Activated T-cell treated with anti-CD3 and anti-CD28 coated beads, Interleukin-2, amount 50 U/mL, for 24 hours (primary cell): ENCODE measurements at places on chromosomes 12 and 14.

DNA sequence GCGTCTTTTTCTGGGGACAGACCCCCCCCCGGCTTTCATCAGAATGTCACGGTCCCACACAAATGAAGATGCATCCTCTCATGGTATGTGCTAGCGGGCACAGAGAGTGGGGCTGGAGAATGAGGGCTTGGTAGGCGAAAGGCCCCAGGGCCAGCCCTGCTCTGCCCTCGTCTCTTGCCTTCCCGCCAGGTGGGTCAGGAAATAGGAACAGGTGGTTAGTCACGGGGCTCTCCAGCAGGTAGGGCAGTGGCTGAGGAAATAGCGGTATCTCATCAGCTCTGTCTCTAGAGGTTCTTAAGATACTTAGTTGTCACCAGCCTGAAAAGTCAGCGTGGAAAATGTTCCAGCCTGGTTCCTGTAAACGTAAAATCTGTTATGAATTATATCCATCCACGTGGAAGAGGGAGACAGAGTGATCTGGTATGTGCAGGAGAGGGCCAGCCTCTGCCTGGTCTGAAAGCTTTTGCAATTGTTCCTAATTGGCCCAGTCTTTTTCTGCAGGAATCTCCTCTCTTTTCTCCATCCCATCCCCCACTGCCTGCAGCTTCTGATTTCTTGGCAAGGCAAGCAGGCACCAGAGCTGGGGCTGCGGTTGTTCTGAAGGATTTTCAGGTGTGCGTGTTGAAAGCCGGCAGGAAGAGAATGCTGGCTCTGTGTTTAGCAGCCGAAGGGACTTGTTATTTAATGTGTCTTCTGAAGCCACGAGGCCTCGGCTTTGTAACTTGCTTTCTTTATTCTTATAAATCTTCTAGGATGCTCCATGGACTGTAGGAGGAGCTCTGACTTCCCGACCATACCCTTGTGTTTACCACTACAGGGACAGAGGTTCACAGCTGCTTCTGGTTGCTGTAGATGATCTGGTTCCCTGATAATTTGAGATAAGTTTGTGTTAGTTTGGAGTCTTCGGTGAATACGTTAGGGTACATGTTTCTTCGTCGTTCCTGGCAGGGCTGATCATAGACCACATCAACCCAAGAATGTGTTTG lies 131.1 kb downstream of the CACNA1C start:
- no peak for DNase-seq

- DNase-seq = peak; percentile 88
These were observed 21.4 kb upstream of the VSX2 start for GRCh38 chr14:74217672-74218448.

DNA sequence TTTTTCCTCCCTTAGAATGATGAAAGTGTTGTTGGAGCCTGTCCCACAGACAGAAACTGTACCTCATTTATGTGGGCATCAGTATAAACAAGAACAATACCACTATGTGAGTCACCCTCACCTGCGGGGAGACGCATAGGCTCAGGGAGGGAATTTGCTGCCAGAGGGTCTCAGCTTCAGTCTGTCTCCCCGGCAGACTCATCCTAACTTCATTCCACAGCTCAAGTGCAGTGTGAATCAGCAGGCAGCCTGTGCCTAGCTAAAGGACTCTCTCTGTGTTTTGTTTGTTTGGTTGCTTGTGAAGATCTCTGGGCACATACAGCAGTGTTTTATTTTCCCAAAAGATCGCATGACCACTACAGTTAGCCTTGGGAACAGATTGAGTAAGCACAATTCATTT lies 98.9 kb downstream of the PRKCH start:
- no peak for DNase-seq

DNA sequence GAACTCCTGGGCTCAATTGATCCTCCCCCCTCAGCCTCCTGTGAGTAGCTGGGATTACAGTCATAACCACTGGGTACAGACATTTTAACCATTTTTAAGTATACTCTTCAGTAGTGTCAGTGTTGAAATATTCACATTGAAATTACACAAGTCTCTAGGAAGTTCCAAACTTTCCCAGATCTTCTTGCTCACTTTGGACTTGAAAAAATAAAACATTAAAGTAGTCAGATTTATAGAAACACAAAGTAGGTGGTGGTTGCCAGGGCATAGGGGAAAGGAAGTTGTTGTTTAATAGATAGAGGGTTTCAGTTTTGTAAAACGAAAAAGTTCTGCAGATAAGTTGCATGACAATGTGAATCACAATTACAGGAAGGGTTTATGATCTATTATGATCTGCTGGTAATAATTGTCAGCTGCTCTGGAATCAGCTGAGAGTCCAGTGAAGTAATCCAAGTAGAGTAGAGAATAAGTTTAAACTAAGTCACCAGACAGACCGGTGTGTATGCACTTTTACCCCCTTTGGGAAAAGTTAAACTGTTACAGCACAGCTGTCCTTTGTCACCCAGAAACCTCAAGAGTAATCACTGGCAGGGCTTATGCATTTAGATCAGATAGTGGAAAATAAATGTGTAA lies 27.4 kb downstream of the PCNX1 start:
- DNase-seq = no peak

GRCh38 chr12:66188584-66189485 lies at the start of gene IRAK3:
IRAK3 (plus strand) TSS chr12:66189214; CDS start chr12:66189300, 86 bp downstream.
- DNase-seq = peak; percentile 62

GRCh38 chr14:78029601-78030372 lies 140.4 kb upstream of the NRXN3 start:
- no peak for DNase-seq

DNA sequence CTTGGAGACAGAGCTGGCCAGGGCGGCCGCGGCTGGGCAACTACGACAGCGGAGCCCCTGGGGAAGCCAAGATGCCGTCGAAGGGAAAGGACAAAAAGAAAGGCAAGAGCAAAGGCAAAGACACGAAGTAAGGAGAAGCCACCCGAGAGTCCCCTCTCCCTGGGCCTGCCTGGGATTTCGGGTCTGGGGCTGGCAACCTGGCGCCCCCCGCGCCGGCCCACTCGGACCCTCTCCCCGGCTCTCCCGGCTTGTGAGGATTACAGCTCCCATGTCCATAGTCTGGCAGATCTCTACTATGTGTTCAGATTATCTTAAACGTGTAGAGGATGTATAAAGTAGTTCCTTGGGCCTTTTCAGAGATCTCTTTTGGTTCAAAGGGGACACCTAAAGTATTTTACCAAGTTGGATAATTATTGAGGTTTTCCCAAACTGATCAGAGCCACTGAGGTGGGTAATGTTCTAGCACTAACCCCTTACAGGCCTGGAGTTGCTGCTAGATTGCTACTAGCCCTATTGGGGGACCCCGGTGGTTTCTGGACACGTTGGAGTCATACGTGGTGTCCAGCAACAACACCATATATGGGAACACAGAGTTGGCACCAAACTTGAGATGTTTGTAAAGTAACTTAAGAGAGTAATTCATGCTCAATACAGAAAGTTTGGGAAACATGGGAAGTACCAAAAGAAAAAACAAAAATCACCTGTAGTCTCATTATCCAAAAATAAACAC lies 424 bp downstream of the BBOF1 start:
- no peak for DNase-seq

- peak; percentile 39 for DNase-seq
These were observed 62.6 kb downstream of the FBXL14 start for GRCh38 chr12:1531654-1532374.

DNA sequence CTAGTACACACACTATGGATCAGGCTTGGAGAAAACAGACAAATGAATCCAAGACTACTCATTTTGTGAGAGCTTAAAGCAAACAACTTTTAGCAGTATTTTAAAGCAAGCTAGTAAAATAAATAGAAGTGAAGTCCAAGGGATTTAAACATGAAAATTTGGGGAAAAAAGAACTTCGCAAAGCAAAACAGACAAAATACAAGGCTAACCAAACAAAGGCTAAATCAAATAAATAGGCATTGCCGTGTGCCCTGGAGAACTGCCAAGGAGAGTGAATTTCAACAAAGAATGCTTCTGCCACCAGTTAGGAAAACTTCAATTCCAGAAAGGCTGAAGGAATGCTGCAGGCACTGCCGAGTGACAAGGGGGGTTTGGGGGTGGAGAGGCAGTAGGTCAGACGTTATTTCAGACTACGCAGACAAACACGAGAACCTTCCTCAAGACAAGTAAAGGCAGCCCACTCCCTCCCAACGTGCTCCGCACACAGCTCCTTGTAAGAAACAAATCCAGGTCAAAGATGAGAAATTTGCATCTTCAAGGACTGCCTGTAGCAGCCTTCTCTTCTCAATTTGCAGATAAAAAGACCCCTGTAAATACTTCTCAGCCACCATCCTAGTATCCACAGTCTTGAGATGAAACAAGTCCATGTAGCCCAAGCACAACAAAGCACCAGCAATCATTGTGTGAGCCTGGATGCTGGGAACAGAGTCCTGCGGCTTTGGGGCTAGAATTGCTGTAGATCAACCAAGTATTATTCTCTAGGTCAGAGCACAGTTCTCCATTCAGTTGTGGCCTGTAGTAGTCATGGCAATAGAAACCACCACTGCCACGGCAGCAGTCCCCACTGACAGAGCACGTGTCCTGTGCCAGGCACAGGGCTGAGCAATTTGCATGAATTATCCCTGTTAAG lies 43.3 kb downstream of the EFCAB11 start:
- DNase-seq = no peak
